Stimulated activated CD8-positive, alpha-beta memory T cell treated with anti-CD3 and anti-CD28 coated beads, Interleukin-4, amount 100 ng/mL, for 1 hour (primary cell): ENCODE measurements at places on chromosomes 5 and 9.

DNA sequence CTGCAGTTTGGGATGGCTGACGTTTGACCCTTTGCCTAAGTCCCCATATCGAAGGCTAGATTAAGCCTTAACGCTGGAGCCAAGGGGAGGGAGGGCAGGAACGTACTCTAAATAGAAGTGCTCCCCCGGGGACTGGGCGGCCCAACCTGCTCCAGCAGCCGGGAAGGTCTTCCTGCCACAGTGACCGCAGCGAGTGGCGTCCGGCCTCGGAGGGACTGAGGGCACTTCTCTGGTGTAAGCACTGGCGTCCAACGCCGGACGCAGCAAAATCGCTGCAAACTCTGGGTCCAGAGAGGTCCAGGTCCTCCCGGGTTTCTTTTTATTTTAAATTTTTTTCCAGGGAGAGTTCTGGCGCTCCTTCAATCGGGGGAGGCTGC lies 505 bp upstream of the ACER2 start:
- no peak for DNase-seq

- DNase-seq: no peak
Observed at GRCh38 chr5:64644831-64645230, 45.5 kb upstream of the SHISAL2B start.

DNA sequence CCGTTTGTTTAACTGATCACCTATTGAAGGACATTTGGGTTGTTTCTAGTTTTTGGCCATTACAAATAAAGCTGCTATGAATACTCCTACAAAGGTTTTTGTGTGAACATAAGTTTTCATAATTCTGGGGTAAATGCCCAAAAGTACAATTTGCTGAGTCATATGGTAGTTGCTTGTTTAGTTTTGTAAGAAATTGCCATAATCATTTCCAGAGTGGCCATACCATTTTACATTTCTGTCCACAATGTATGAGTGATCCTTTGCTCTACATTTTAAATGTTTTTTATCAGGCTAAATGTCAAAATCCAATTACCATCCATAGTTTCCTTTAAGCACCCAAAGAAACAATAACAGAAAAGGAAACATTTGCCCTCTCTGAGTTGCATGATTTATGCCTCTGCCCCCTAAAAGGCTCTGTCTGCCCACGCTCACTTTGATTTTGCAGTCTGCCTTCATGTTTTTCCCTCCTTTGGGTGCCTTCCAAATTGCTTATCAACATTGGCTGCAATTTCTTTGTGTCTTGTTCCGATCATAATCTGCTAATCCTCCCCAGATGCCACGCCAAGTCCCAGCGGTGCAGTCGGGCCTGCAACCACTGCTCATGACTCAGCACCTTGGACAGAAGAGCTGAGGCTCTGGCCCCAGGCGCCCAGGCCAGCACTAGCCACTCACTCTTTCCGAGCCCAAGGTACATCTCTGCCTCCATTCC lies 339.2 kb downstream of the PIK3R1 start:
- DNase-seq: no peak

DNA sequence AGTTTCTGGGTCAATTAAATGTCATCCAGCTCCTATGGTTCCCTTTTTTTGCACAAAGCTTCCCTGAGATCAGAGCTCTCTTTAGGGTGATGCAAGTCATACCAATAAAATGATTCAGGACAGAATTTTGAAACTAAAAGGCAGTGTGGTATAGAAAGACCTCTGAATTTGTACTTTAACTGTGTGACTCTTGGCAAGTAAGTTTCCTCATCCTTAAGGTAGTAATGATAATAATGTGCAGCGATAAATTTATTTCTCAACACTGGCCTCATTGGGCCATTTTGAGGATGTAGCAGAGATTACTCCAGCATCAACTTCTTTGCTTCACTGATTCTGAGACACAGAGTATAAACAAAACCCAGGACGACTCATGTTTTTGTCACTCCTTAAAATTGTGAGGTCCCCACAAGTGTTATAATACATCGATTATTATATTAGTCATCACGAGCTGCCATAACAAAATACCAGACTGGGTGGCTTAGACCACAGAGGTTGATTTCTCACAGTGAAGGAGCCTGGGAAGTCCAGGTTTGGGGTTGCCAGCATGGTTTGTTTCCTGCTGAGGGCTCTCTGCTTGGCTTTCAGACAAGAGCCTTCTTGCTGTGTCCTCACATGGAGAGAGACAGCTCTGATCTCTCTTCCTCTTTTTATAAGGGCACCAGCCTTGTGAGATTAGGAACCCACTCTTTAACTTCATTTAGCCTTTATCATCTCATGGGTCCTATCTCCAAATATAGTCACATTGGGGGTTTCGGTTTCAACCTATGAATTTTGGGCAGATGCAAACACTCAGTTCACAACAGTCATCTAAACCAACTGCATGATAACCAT lies 293.0 kb downstream of the ZNF608 start:
- DNase-seq: no peak

DNA sequence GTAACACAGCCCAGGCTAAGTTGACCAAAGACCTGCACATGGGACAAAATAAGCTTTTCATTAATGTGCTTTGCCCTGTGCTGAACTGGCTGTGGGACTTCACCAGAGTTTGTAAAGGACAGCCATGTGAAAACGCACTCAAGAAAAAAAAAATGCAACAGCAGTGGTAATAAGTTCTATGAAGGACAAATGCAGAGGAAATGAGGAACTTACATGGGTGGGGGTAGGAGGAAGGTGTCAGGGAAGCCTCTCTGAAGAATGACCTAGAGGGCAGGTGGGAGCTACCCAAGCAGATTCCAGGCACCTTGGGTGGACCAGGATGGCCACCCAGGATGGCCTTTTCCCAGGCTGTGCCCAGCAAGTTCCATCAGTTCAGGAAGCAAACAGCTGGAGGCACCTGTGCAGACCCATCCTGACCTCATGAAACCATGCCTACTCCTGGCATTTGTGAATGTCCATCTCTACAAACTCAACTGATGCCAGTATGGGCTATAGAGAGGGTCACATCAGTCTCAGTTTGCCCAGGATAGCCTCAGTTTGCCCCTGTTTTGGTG lies 6.7 kb upstream of the PHF2 start:
- no peak for DNase-seq

- no peak for DNase-seq
Observed at GRCh38 chr5:158881091-158881880, 218.4 kb downstream of the EBF1 start.

DNA sequence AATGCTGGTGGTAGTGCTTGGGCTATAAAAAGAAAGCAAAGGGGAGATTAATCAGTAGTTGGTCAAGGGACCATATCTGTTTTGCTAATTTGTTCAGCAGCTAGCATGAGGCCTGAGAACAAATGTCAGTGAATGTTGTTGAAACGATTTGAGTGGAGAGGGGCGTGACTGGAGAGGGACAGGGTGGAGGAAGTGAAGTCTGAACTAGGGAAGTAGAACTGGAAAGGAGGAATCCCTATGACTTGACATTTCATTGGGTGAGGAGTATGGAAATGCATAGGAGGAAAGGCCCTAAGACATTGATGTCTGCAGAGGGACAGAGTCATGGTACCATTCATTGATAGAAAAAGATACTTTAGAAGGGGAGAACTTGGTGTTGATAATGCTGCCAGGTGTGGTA lies 19.7 kb downstream of the TLE4 start:
- DNase-seq: no peak

DNA sequence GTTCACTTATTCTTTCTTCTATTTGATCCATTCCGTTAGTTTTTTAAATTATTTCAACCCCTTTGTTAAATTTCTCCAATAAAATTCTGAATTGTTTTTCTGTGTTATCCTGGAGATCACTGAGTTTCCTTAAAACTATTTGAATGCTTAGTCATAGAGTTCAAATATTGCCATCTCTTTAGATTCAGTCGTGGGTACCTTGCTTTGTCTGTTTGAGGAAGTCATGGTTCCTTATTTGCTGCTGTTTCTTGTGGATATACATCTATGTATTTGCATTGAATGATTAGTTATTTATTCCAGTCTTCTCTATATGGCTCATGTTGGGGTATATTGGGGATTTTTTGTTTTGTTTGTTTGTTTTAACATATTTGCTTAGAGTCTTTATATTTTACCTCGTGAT lies 80.6 kb downstream of the HINT1 start:
- DNase-seq: no peak

- DNase-seq: no peak
Observed at GRCh38 chr9:70385426-70385825, 29.0 kb downstream of the KLF9 start.

DNA sequence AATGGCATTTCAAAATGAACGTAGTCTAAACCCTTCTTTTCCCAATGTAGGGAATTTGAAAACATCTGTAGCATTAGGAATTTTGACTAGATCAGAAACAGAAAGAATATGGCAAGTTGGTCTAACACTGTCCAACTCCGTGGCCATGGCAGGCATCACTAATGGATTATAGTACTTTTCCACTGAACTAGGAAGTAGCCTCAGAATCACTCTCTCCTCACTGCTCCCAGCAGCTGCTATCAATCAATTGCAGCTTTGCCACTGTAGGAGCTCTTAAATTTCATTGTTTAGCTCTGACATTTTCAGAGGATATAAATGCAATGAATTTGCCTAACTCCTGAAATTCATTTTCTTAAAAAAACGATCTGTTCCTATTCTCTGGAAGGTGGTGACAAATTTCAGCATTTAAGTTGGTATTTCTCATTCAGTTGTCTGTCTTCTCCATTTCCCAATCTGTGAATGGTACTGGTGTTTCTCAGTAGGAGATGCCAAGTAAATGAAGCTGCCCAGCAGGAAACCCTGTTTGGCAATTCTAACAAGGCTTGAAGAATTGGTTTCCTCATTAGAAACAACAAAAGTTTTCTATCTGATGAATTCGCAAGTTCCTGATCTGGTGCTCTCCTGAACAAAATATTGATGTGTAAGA lies 64.7 kb downstream of the TLR4 start:
- DNase-seq: no peak

DNA sequence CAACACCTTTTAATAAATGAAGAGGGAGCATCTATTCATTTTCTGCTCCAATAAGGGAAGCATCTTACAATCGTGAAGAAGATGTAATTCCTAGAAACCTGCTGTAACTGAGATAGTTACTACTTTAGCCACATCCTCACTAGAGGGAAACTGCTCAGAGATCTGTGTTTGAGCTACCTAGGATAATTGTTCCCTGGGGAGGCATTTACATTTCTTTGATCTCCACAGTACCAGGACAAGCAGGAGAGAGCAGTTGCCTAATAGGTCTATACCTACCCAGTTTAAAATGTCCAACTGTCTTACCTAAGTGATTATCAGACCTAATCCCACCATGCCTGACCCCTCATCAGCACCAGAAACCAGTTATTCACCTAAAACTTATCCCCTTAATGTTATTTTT lies 196.9 kb downstream of the TUSC1 start:
- no peak for DNase-seq

DNA sequence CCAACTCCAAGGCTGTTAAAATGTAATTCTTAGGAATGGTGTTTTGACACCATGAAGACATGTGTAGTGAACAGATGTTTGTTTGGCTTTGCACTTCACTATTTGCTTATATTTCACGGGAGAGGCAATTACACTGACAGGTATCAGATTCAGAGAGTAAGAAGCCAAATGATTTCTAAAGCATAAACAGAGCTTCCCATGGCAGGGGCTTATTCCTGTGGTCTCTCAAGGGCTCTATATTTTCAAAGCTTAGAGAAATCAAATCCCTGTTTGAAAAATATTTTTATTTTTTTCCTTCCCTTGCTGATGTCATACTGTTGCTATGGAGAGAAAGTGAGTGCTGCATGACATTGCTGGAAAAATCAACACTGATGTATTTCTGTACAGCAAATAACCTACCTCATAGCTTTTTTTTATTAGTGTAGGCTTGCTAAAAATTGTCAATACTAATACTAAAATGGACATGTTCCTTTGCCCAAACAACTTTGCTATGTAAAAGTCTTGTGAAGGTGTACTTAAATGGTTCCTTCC lies 161.4 kb downstream of the GIN1 start:
- DNase-seq: no peak

GRCh38 chr5:161378701-161379100 lies 167.8 kb downstream of the GABRB2 start:
- DNase-seq: no peak

GRCh38 chr9:16516891-16517290 lies 353.6 kb downstream of the BNC2 start:
- DNase-seq: no peak

- no peak for DNase-seq
Observed at GRCh38 chr9:130893341-130894101, 3.1 kb downstream of the QRFP start.

GRCh38 chr9:81890104-81890503 lies 38.1 kb upstream of the SPATA31D4 start:
- DNase-seq: no peak

GRCh38 chr5:40823459-40823858 lies 11.6 kb downstream of the RPL37 start:
- no peak for DNase-seq

- DNase-seq: no peak
Observed at GRCh38 chr5:133325864-133326263, 274.1 kb downstream of the HSPA4 start.

- DNase-seq: no peak
Observed at GRCh38 chr5:32038523-32038922, 135.6 kb downstream of the GOLPH3 start.

DNA sequence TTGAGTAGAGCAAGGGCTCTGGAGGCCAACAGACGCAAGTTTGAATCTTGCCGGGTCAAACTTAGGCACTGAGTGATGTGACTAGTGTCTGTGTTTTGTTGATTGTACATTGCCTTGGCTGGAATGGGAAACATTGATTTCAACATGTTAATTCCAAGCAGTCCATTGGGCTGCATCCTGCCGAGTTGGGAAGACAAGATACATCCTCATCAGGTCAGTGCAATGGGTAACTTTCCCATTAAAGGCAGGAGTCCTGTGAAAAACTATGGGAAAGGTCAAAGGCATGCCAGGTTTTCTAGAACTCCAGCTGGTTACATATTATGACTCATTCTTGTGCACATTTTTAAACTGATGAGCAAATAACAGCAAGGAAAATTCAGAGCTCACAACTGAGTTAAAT lies 126.5 kb upstream of the ABCA1 start:
- DNase-seq: no peak

DNA sequence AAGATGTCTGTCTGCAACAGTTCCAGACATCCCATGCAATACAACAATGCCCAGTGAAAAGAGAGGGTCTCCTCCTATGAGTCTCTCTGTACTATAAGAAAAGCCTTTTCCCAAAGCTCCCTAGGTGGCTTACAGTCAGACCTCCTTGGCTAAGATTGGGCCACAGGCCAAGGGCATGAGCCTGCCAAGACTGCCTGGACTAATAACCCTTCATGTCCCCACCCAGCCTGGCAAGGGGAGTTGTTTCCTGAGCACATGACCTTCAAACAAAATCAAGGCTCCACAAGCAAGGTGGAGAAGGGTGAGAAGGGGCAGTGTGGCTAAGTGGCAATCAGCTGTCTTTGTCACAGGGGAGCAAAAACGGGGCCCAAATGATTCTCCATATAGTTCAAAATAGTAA lies 75.6 kb upstream of the ZSWIM6 start:
- DNase-seq: no peak

- no peak for DNase-seq
Observed at GRCh38 chr5:170655476-170655875, 128.0 kb upstream of the GABRP start.

DNA sequence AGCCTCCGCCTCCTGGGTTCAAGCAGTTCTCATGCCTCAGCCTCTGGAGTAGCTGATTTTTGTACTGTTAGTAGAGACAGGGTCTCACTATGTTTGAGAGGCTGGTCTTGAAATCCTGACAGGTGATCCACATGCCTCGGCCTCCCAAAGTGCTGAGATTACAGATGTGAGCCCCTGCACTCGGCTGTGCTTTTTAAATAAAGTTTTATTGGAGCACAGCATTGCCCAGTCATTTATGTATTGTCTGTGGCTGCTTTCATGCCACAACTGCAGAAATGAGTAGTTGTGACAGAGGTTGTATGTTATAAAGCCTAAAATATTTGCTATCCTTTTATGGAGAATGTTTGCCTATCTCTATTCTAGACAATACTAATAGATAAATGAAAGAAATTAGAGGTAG lies 169.2 kb downstream of the AOPEP start:
- no peak for DNase-seq
